Substantia nigra (tissue), 51 donors: ENCODE measurements at places on chromosomes 13 and 19.

- DNase-seq, result no peak
These were observed 17.9 kb downstream of the ACTN4 start for GRCh38 chr19:38665219-38665931.

DNA sequence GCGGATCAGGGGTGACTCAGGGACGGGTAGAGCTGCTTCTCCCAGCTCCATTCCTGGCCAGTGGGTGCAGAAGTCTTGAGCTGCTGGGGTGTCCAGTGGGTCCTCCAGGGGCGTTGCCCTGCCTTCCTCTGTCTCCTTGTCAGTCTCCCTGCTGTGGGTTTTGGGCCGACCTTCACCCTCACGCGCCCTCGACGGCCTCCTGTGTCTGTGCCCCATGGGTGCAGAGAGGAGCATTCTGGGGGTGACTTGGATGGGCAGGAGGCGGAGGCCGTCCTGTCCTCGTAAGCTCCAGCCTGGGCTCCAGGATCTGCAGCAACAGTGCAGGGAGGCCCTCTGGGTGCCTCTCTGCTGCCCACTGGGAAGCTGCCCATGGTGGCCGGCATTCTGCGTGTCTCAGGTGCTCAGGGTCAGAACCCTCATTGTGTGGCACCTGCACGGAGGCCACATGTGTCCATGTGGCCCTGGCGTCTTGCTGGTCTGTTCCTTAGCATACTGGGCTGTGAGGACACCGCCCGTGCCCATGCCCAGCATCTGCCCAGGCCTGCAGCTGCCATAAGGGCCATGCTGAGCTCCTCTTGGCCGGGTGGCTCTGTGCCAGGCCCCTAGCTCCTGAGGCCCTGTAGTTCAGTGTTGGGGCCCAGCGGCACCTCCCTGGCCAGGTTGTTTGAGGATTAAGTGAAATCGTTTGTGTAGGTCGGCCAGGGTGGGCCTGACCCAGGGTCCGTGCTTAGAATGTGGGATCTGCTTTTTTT lies 17.3 kb downstream of the DOT1L start:
- DNase-seq, result peak; percentile 36

DNA sequence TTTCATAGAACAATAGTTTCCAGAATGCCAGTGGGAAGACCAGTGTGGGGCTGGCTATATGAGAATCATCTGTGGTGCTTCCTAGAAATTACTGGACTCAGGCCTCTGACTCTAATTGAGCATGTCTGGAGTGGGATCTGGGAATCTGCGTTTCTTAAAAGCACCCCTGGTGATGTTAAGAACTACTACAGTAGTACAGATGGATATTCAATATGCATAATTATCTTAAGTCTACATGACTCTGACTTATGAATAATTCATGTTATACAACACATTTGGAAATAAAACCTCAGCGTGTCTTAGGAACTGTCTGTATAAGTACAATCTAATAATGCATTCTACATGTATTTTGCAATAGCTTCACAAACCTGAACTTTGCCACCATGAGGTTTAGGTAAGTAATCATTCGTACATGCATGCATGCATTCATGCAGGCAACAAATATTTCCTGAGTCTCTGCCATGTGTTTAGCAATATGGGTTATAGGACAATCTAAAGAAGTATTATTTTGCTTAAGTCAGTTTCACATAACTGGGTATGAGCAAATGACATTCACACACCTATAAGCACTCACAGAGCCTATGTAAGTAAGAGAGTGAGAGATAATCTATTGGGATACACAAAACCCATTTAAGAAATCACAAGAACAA lies 62.0 kb downstream of the EPSTI1 start:
- DNase-seq, result no peak

GRCh38 chr13:29486551-29486950 lies 108.9 kb downstream of the SLC7A1 start:
- DNase-seq, result no peak

- DNase-seq, result no peak
These were observed 249.6 kb downstream of the TDRD3 start for GRCh38 chr13:60646620-60647019.

DNA sequence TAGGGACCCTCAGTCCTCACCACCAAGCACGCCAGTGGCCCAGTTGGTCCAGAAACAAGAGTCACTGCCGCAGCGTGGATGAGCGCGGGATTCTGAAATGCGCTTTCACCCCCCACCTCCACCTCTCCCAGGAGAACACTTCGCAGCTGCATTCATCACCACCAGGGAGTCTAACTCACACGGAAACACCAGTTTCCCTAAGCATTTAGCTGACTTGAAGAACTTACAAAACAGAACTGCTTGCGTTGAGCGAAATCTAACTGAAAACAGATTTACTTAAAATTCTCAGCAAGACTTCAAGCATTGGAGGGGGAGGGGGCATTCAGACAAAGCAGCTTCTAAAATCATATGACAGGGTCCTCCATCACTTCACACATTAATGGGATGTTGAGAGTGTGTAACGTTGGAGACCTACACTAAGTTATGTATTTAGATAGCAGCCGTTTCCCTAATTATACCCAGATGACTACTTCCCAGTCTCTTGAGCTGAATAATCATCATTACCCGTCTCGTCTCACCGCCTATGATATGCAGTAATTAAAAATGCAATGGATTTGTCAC lies 258.2 kb upstream of the IRS2 start:
- DNase-seq, result no peak

- DNase-seq, result no peak
These were observed 320.5 kb downstream of the OXGR1 start for GRCh38 chr13:96673825-96674224.

- DNase-seq, result peak; percentile 57
These were observed 54.7 kb downstream of the NFIC start for GRCh38 chr19:3420909-3421619.

- DNase-seq, result peak; percentile 88
These were observed 10.5 kb downstream of the GNG7 start for GRCh38 chr19:2691951-2692350.

DNA sequence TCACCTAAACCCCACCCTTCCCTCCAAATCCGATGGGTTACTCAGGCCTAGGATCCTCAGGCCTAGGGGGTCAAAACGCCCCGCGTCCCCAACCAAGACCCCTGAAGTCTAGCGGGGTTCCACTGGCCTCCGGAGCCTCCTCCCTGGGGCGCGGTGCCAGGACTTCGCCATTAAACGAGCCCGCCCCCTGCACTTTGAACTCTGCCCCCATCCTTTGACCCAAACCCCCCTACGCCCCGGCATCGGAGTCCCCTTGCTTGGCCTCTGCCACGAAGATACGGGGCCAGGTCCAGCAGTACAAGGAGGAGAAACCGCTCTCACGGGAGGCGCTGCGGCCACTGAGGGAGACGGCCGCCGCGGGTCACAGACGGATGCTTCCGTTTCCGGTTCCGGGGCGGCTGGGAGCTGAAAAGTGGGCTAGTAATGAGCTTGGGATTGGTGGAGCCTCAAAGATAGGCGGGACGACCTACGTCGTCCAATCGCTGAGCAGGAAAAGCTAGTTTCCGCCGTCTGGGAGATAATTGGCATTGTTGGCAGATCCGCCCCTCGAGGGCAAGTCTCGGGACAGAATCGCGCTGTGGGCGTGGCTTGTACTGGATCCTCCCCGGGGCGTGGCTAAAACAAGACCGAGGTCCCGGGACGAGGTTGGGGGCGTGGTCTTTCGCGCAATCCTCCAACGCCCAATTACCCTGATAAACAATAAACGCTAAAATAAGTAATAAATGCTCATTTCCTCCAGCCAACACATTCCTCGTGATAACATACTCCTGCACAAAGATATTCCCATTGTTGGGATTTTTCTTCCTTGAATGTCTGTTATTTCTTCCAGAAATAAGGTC lies 5.7 kb upstream of the ZNF77 start:
- peak; percentile 100 for DNase-seq

DNA sequence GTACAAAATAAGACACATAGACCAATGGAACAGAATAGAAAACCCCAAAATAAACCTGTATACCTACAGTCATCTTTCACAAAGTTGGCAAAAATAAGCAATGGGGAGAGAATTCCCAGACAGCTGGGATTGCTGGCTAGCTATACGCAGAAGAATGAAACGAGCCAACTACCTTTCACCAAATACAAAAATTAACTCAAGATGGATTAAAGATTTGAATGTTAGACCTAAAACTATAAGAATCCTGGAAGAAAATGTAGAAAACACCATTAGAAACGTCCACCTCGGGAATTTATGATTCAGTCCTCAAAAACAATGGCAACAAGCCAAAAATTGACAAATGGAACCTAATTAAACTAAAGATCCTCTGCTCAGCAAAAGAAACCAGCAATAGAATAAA lies 408.1 kb upstream of the SLITRK1 start:
- DNase-seq, result no peak

DNA sequence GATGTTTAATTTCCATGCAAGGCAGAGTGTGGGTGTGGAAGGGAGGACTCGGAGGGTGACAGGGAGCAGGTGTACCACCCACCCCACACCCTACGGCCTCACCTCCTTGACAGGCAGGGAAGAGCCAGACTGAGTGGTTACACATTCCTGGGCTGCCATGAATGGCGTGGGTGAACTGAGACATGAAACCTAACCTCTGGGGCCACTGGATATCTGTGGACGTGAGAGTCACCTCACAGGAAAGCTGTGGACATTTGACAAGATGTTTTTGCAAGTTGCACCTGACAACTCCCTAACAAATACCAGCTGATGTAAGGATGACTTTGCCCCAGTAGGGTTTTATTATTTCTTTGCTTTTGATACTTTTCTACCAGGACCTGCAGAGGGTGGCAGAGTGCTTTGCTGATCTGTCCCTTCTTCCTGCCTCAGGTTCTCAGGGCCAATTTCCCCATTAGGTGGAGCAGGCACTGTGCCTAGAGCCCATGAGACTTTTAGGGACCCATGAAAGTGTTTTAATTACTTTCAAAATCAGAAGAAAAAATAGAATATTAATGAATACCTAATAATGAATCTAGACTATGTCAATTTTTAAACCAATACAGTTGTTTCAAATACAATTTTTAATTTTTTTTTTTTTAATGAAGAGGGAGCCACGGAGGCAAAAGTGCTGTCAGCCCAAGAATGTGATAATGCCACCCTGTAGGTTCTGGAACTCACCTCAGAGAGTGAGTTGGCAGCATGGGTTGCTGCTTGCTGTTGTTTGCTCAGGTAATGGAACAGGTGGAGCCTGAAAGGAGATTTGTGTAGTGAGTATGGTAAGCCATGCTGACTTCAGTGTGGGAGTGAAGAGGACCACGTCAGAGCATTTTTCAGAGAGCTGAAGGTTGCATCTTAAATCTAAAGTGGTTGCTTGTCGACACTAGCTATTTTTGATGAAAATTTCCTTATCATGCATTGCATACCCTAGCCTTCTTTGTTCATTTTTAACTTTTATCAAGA lies 58.0 kb upstream of the CYSLTR2 start:
- DNase-seq, result peak; percentile 25

GRCh38 chr19:42088471-42089190 lies 12.7 kb downstream of the ZNF574 start:
- DNase-seq, result no peak

DNA sequence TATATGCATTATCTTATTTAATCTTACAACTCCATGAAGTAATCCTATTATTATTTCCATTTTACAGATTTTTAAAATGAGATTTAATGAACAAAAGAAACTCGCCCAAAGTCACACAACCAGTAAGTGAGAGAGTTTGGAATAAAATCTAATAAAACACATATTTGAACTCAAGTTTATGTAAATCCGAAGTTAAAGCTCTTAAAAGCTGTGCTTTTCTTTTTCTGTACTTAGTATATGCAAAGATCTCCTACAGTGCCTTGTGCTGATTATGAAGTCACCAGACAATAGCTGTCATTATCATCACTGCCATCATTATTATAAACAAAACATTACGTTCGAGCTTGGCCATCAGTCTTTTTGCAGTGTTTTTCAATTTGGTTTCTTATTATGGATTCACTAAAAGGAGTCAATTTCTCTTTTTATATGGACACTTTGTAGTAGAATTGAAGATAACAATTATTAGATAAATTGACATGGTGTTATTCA lies 29.7 kb upstream of the ENOX1 start:
- DNase-seq, result no peak

GRCh38 chr19:294946-295686 lies 3.9 kb upstream of the PLPP2 start:
- peak; percentile 22 for DNase-seq

- DNase-seq, result no peak
These were observed 4.9 kb downstream of the SIAH3 start for GRCh38 chr13:45846681-45847080.

- no peak for DNase-seq
These were observed 110.8 kb downstream of the TNFRSF19 start for GRCh38 chr13:23680845-23681669.

- no peak for DNase-seq
These were observed 8.3 kb downstream of the FAM98C start for GRCh38 chr19:38411041-38411712.

DNA sequence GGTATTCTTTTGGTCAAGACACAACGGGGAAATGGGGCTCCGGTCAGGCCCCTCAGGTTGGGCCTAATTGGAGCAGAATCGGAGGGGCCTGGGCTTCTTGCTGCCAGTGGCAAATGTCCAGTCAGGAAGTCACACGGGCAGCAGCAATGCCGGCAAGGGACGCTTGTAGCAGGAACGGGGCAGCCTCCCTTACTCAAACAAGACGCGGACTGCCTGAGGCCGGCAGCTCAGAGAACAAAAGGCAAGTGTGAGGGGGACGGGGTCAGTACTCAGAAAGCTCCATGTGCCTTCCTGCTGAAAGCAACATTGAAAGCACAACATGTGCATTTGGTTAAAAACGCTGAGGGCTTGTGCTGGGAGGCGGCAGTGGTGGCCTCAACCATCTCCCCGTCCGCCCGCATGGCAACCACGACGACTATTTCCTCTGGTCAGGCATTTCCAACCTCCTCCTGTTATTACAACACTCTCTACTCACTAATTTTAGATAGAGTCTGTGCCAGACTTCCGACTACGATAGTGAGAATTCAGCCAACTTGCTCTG lies 20.5 kb upstream of the RASA3 start:
- DNase-seq, result no peak

DNA sequence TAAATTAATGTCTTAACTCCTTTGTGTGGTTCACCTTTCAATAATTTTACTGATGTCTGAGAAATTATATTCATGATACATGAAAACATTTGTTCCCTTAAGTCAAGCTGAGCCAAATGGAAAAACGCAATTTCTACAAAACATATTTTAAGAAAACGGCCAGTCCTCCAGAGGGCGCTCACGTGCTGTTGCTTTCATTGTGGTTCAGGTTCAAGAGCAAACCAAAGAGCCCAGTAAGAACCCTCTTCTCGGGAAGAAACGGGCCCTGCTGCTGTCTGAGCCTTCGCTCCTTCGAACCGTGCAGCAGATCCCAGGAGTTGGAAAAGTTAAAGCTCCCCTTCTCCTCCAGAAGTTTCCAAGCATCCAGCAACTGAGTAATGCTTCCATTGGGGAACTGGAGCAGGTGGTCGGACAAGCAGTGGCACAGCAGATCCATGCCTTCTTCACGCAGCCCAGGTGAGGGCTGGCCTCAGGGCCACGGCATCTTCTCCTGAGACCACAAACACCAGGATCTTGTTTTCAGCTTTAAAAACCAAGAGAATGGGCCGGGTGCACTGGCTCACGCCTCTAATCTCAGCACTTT lies 4.3 kb downstream of the FAAP24 start:
- DNase-seq, result peak; percentile 12

- no peak for DNase-seq
These were observed 6.8 kb downstream of the TRAPPC6A start for GRCh38 chr19:45171211-45171623.

GRCh38 chr19:39692166-39692565 lies 12.1 kb upstream of the LGALS14 start:
- no peak for DNase-seq
